Bronchial epithelial cell (primary cell): ENCODE measurements at places on chromosomes 2 and 18.
A peak's percentile ranks its signal among the peaks of the same experiment; 100 is the strongest.

GRCh38 chr18:47750889-47751423 is 179.5 kb downstream of the SMAD2 start:
- DNase-seq, result no peak

DNA sequence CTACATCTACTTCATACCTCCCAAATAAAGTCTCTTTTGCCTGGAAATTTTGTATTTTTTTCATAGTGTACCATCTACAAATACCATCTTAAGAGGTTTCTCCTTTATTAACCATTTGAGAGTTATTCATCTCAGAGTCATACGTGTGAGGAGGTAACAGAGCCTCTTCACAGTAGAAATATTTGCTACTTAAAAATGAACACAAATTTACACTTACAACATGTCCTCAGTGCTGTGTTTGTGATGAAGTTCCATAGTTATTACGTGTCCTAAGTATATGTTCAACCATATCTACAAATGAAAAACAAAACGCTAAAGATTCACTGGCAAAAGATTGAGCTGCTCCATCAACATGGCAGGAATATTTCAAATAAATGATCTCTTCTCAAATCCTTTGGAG is 48.5 kb upstream of the HNRNPA3 start:
- DNase-seq, result no peak

- DNase-seq, result no peak
These were observed 104.5 kb downstream of the TPO start for GRCh38 chr2:1517786-1518185.

DNA sequence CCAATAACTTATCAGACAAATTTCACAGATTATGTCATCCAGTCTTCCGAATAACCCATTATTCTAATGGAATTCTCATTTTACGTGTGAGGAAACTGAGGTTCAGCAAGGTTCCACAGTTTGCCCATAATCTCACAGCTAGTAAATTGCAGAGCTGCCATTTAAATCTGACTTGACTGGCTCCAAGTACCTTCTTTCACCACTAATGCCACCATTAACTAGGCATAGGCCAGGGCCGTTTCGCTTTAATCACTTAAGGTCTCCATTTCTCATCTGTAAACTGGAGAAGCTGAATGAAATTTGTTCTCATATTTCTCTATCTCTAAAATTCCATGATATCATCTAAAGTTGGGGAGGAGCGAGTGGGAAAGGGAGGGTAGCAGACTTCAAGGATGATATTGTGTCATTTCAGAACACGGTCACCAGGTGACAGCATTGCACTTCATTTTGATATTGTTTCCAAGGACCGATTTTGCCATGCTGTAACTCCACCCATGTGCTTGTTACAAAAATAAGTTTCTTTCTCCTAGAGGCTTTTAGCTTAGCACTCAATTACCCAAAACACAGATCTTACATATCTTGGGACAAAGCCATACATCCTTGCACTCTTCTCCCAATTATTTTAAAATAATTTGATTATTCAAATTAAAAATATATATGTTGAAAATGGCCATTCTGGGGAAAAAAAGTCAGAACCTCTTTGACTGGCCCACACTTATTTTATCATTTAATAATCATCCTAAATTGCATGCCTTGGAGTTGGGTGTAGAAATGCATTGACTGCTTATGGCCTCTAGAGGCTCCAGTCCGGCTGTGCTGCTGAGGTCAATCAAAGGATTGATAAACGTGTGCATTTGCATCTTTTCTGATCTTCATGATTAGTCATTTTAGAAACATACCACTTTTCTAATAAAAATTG is 123.8 kb downstream of the AKAIN1 start:
- peak; percentile 30 for DNase-seq

- peak; percentile 41 for DNase-seq
These were observed 4.8 kb downstream of the PDK1 start for GRCh38 chr2:172560721-172561120.

DNA sequence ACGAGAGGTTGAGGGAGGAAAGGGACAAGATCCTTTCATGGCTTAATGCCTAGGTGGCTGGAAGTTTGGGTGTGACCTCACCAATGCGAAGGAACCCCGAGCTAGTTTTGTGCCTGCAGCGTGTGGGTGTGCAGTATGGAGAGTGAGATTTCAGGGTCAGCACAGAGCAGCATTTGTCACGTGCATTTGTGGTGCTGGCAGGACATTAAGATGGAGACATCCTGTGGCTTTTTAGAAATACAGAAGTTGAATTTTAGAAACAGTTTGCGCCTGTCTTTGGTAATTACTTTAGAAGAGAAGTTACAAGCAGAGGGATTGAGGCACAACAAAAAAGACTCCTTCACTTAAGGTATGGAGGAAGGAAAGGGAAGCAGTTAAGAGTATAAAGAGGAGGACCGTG is 258.2 kb upstream of the THUMPD2 start:
- no peak for DNase-seq

DNA sequence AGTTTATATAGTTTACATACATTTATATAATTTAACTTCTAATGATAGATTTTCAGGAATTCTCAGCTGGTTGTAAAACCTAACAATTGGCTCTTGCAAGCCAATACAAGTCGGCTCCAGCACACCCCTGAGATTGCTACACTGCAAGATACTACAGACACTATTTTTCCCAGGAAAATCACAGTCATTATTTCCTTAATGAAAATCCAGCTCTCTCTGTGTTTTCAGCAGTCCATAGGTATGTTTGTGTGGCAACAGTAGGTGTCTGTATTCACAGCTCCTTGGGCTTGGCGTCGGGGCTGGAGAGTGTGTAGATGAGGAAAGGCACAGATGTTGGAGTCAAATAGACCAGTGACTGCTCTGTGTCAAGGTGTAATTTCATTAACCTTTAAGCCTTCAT is 78.7 kb upstream of the SPTBN1 start:
- DNase-seq, result no peak

DNA sequence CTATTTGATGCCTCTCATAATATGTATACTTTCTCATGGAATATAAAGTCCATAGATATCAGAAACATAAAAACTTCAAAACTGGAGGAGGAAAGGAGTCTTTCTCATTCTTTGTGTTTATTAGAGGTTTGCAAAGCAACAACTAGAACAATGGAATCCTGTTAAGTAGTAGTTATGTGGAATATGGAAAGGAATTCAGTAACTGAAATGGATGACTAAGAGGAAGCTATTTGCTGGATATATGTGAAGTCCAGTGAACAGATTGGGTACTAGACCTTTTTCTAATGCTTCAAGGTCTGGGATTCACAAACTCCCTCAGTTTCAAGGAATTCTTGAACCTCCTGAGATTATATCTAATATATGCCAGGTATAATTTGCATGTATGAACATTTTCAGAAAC is 353.6 kb upstream of the FANCL start:
- peak; percentile 29 for DNase-seq

DNA sequence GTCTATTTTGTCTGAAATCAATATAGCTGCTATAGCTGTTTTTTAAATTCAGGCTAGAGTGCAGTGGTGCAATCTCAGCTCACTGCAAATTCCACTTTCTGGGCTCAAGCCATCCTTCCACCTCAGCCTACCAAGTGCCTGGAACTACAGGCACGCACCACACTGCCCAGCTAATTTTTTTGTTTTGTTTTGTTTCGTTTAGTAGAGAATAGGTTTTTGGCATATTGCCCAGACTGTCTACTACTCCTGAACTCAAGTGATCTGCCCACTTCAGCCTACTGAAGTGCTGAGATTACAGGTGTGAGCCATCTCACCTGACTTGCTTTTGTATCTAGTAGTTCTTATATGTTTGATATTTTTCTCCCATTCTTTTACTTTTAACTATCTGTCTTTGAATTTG is 259.7 kb downstream of the CDH19 start:
- DNase-seq, result peak; percentile 25

GRCh38 chr18:79941473-79942119 is 9.9 kb downstream of the SLC66A2 start:
- peak; percentile 28 for DNase-seq

- DNase-seq, result peak; percentile 51
These were observed 10.5 kb upstream of the B3GNT7 start for GRCh38 chr2:231384970-231385369.

GRCh38 chr18:48724939-48725338 is 186.1 kb downstream of the CTIF start:
- no peak for DNase-seq

GRCh38 chr18:74892066-74892627 is 294.5 kb downstream of the ZNF407 start:
- DNase-seq, result no peak

DNA sequence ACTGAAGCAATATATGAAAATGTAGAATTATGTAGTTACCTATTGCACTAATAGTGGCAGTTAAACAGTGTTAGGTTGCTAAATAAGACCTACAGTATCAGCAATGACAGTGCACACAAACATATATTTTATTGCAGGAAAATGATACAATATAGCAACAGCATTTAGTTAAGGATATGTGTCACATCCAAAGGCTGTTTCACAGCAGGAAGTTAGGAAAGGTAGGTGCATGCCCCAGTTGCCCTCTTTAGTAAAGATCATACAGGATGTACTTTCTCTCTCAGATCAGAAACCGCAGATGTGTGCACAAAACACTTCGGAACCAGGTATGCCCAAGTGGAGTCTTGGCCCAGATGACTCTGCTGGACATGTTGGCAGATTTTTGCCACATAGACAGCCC is 444.1 kb downstream of the XIRP2 start:
- no peak for DNase-seq

DNA sequence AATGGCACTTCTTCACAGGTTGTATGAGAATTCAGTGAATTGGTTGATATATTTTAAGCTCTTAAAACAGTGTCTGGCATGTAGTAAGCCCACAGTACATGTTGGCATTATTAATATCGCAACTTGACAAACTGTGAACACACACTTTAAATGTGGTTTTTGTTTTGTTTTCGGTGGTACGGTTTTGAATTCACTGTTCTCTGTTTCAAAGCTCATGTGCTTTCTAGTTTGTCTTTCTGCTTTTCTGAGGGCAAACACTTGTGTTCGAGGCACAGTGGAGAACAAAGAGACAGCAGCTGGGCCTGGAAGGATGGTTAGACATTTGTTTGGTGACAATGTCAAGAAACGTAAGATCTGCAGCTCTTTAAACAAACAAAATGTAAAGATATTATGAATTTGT is 276.5 kb upstream of the MC4R start:
- DNase-seq, result no peak

DNA sequence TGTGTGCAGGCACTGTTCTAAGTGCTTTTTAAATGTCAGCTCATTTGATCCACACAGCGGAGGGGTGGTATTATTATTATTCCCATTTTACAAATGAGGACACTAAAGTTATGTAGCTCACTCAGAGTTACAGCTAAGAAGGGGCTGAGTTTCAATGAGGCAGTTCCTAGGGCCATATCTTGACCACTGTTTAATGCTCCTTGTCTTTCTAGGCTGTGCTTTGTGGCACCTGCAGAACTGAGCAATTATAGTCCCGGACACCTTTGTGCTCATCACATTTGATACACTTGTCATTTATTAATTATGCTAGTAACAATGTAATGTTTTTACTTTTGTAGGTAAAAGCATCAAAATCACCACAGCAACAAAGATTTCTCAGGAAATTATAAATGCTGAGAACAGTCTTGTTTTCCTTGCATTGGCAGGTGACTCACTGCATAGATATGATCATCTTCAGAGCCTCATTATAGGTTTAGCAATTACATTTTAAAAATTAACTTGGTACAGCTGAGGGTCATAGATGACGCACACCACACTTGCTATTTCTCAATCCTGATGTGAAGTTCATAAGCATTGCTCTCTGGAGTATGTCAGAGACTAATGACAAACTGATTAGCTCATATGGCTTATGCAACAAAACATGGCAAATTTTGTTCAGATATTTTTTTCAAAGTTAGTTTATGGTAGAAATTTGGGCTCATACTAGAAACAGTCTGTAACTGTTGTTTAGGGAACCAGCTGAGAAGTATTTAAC is 366.8 kb downstream of the TGIF1 start:
- DNase-seq, result peak; percentile 98

GRCh38 chr2:160224060-160224459 is 24.0 kb upstream of the ITGB6 start:
- peak; percentile 98 for DNase-seq

DNA sequence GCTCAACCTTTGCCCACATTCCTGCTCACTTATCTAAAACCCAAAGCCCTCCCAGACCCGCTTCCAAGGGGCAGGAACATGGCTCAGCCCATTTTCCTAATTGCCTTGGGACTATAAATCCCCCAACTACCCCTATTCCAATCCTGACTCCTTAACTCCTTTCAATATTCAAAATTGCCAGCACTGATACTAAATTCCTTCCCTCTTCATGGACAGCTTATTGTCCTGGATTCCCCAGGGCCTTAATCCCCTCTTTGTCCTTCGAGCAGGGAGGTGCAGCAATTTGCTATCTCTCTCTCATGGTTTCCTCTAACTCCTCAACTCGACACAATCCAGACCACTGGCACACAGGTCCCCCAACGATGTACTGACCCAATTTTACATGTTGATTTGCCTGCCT is 99.1 kb downstream of the SLC25A12 start:
- DNase-seq, result no peak

DNA sequence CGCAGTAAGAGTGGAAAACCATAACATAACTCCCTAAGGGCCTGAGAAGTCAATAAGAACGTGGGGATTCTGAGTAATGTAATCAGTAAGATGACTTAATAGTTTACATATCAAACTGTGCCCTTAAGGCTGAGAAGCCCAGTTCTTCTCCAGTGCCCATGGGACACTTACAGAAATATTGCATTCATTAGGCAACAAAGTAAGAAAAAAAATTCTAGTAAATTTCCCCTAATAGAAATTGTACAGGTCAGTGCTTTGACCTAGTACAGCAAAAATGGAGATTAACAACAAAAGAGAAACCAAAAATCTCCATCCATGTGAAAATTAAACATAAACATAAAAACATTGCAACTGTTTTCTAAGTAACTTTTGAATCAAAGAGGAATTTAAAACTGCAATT is 139.8 kb upstream of the HS6ST1 start:
- peak; percentile 3 for DNase-seq

DNA sequence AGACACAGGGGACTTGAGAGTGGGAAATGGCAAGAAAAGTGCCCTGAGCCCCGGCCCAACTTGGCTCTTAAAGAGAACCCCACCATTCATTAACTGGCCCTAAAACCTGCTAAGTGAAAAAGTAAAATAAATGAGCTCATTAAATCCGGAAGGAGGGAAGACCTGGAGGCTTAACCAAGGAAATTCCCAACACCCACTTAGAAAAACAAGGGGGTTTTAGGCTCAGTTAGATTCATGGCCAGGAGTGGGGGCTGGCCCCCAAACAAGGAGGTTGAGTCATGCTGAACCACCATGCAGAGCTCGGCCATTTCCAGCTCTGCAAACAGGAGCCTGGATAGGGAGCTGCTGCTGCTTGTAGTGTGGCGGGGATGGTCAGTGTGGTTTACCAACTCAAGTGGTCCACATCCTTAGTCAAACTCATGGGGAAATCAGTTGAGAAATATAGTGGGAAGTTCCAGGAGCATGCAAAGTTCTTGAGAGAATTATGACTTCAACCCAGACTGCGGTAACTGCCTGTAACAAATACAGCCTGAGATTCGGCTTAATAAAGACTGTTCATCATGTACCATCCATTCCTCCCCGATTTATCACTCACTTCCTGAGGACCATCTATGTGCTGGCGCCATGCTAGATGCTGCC is 39.7 kb upstream of the MRPL19 start:
- peak; percentile 73 for DNase-seq

- no peak for DNase-seq
These were observed 2.8 kb downstream of the ARID5A start for GRCh38 chr2:96539215-96539920.
